ENCODE measurements at places on chromosomes 16 and 17.

- no peak for DNase-seq
These were observed 13.0 kb upstream of the COG1 start for GRCh38 chr17:73179878-73180277.

GRCh38 chr17:82848022-82848592 lies 8.3 kb upstream of the ZNF750 start:
- no peak for DNase-seq

GRCh38 chr16:2244301-2244700 lies 7.1 kb downstream of the ECI1 start:
- no peak for DNase-seq

GRCh38 chr16:60729051-60729450 lies 1307.2 kb downstream of the CDH8 start:
- DNase-seq = no peak

- DNase-seq = no peak
These were observed 1.6 kb downstream of the KCNH4 start for GRCh38 chr17:42179335-42179734.

DNA sequence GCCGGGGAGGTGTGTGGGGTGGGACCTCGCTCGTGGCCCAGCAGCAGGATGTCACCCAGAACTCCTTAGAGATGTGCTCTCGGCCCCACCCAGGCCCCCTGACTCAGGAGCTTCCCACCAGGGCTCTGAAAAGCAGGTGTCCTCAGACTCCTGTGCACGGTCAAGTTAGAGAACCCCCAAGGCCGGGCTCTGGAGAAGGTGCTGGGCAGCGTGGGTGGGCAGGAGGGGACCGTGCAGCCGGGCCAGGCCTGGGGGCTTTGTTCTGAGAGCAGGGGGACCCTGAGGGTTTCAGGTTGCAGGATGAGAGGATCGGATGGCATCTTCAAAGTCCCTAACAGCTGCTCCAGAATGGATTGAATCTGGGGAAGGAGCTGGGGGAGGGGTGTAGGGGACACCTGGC lies 164.4 kb upstream of the CIBAR2 start:
- DNase-seq = no peak

- DNase-seq = no peak
These were observed 34.1 kb downstream of the CNTNAP4 start for GRCh38 chr16:76311260-76311659.

GRCh38 chr17:55760643-55761355 lies 9.9 kb downstream of the PCTP start:
- no peak for DNase-seq

- DNase-seq = no peak
These were observed 64.4 kb upstream of the CDH8 start for GRCh38 chr16:62100651-62101050.

DNA sequence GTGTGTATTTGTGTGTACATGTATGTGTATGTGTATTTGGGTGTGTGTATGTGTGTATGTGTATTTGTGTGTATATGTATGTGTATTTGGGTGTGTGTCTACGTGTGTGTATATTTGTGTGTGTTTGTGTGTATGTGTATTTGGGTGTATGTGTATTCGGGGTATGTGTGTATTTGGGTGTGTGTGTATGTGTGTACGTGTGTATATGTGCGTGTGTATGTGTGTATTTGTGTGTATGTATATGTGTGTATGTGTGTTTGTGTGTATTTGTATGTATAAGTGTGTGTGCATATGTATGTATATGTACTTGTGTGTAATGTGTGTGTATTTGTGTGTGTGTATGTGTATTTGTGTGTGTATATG lies 62.0 kb downstream of the HAPSTR1 start:
- DNase-seq = no peak

DNA sequence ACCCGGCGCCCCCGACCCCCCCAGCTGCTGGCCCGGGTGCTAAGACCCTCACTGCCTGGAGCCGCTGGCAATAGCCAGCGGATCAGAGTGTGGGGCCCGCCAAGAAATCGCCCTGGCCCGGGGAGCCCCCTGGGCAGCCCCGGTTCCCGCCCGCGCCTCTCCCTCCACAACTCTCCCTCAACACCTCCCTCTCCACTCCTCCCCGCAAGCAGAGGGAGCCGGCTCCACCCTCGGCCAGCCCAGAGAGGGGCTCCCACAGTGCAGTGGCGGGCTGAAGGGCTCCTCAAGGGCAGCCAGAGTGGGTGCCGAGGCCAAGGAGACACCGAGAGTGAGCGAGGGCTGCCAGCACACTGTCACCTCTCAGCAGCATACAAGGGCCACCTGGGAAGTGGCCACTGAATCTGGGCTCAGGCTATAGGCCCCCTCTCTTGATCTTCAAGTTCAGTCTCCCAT lies 385.5 kb downstream of the SEC14L1 start:
- no peak for DNase-seq

- no peak for DNase-seq
These were observed 33.1 kb downstream of the ZNF423 start for GRCh38 chr16:49822649-49823370.

- DNase-seq = no peak
These were observed 29.5 kb downstream of the SRL start for GRCh38 chr16:4212211-4212933.

DNA sequence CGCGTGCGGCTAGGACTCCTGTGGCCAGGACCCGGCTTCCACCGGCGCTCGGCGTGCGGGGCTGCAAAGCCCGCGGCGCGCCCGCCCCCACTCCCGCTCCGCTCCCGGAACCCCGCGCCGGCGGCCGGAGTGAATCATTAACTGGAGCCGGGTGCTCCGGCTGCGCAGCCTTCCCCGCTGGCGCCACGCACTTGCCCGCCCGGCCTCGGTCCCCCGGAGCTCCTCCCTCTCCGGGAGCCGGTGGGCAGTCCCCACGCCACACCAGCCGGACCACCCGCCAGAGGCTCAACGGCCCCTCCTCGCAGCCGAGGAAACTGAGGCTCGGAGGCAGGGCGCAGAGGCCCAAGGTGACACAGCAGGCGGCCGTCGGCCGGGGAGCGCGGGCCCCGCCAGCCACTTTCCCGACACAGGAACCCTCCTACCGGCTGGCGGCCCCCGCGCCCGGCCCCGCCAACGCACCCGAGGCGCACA lies 580 bp downstream of the BCAR1 start:
- no peak for DNase-seq

DNA sequence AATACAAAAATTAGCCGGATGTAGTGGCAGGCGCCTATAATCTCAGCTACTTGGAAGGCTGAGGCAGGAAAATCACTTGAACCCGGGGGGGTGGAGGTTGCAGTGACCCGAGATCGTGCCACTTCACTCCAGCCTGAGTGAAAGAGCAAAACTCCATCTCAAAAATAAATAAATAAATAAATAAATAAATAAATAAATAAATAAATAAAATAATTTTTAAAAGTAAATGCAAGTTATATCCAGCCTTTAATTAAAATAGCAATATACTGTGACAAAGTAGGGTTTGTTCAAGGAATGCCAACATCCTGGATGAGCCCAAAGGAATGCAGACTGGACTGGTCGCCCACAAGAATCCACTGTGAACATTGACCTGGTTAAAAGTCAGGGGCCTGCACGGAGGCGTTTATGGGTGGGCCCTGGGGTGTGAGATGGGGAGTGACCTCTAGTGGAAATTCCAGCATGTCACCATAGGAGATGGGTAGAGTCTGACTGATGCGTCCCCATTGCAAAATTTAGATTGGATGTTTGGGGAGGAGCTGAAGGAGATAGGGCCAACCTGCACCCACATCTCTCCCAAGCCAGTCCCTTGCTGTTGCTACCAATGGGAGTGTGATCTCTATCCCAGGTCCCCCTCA lies 9.7 kb upstream of the PIK3R5 start:
- DNase-seq = no peak

DNA sequence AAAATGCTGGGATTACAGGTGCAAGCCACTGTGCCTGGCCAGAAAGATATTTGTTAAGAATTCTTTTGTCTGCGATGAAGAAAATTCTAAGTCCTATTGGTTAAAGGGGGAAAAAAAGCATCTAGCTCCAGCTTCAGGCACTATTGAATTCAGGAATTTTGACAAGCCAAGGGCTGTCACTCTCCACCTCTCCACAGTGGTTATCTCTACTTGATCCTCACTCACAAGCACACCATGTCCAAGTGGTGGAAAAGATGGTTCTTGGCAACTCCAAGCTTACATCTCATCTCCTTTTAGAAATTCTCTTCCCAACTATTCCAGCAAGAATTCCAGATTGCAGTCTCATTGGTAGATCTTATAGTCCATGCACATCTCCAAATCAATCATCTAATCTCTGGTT lies 7.1 kb downstream of the RBFOX1 start:
- no peak for DNase-seq

DNA sequence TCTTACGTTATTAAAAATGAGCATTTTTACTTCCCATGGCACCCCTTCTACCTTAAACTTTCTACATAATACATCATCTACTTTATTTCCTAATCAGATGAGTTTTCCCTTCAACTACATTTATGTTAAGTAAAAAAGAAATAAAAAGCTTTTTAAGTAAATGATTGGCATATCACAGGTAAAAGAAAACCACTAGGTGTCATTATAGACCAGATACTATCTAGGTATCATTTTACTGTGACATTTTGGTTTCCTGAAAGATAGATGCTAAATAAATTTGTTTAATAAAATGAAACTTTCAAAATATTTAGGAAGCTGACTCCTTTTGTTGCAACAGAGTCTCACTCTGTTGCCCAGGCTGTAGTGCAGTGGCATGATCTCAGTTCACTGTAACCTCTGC lies 3.8 kb upstream of the CMTM1 start:
- no peak for DNase-seq

- DNase-seq = no peak
These were observed 14.2 kb upstream of the ADCY7 start for GRCh38 chr16:50252082-50252611.

- DNase-seq = no peak
These were observed 15.7 kb downstream of the RHBDF2 start for GRCh38 chr17:76485569-76485968.

GRCh38 chr17:69609473-69610305 lies 195.2 kb downstream of the MAP2K6 start:
- DNase-seq = no peak

DNA sequence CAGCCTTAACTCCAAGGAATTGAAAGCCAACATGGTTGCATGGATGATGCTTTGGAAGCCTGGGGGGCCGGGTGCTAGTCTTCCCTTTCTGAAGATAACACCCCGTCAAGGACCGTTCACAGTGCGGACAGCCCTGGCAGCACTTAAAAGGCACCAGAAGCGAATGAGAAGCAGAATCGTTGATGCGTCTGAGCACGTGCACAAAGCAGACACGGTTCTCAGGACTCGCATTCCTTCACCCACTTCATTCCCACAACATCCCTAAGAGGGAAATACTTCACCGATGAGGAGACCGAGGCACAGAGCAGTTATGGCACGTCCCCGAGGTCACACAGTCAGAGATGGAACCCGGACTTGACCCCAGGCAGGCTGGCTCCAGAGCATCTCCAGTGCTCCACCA lies 14.2 kb downstream of the TRPV1 start:
- DNase-seq = no peak

DNA sequence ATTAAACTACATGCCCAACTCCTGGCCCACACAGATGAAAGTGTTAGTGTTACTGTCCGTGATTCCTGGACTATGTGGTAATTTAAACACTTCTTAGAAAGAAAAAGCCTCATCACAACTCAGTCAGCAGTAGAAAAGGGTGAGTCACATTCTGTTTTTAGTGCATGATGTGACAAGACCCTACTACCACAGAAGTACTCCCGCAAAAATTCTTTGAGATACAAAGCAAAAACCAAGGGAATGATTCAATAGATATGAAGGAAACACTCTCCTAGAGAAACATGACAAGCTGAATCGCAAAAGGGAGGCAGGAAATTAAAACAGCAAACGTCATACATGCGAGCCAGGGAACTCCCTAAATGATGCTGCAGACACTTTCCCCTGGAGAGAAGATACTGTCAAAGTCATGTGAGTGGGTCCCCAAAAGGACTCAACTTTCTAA lies 14.4 kb downstream of the SNN start:
- no peak for DNase-seq

DNA sequence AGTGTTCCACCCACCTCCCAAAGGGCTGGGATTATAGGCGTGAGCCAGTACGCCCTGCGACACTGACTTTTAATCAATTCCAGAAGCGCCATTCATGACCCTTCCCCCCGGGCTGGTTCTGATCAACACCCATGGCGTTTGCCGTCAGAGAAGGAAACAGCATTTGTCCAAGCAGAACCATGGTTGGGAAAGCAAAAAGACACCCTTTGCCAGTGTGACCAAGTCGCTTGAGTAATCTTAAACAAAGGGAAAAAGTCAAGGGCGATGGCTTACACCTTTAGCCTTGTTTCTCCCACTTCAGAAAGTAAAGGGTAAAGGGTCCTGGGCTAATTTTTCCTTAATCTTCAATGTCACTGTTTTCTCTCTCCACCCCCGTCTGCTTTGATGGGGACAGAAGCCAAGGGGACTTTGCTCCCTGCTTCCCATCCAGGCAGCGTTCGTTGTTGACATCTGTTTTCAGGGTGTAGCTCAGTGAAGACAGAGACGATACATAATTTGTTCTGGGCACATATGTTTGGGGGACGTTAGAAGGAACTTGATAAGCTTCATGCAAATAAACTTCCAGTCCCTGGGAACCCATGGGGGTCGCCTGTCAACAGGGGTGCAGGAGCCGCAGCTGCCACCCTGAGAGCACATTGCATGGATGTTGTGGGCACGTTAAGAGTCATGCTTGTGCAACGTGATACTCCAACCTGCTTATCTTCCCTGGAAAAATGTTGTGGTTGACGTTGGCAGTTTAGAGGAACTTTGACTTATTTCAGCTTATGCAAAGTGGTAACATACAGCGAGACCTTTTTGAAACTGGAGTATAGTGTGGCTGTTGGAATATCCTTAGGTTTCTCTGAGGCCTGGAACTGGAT lies 50.6 kb upstream of the TANGO6 start:
- DNase-seq = no peak

GRCh38 chr17:31798205-31798724 lies 60.8 kb downstream of the COPRS start:
- DNase-seq = no peak

- no peak for DNase-seq
These were observed 22.2 kb downstream of the TEX2 start for GRCh38 chr17:64240741-64241347.

DNA sequence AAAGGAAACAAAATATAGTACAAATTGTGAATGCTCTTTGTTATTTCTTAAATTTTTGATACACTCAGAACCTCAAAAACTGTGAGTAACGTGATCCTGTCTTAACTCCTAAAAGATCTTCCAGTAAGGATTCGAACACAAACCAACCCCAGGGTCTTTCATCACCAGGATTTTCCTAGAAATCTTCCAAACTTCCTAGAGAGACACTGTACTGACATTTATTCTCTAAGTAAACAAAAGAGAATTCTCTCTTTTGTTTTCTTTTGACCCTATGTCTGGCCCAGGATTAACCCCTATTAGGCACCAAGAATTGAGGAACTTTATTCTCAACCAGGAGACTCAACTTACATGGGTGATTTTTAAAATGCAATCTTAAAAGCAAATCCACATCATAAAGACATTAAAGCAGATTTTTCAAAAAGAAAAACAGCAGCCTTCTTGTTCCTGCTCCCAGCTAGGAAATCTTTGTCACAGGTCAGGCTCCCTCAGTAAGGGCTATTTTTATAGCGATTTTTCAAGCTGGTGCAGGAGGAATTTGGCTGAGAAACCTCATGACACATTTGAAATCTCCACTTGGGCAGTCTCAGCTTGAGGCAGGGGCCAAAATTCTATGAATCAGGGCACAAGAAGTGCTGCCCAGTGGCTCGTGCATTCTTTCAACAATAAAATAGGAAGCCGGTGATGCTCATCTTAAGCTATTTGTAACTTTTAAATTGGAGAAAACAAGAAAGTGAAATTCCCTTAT lies 6.2 kb upstream of the SMG1 start:
- no peak for DNase-seq

GRCh38 chr16:82819286-82819685 lies 192.5 kb downstream of the CDH13 start:
- DNase-seq = no peak

GRCh38 chr16:14372471-14372870 lies 257.6 kb downstream of the PARN start:
- DNase-seq = no peak
